ENCODE measurements at places on chromosomes 16 and 17. TPM values are rescaled to one million over a fixed set of nuclear protein-coding genes. Genes with fewer than 3 reads are reported as not detected.

- DNase-seq = peak; percentile 30
Measured at GRCh38 chr16:56547120-56547948, 17.5 kb upstream of the MT4 start.

ZNF205 gene
- 20.5 TPM for total RNA-seq

TP53TG3B gene
- total RNA-seq = not detected

UNK gene
- total RNA-seq = 17.2 TPM

- no peak for DNase-seq
Measured at GRCh38 chr17:27985736-27986399, 56.6 kb upstream of the NLK start.

GRCh38 chr17:67063141-67063540 lies 18.8 kb downstream of the CACNG1 start:
- no peak for DNase-seq

BCO1 gene
- 4.3 TPM for total RNA-seq

CCT6B gene
- 1.4 TPM for total RNA-seq

GPRC5C gene
- total RNA-seq = 345 TPM

ARL5C gene
- not detected for total RNA-seq

NUTF2 gene
- 241 TPM for total RNA-seq

DNA sequence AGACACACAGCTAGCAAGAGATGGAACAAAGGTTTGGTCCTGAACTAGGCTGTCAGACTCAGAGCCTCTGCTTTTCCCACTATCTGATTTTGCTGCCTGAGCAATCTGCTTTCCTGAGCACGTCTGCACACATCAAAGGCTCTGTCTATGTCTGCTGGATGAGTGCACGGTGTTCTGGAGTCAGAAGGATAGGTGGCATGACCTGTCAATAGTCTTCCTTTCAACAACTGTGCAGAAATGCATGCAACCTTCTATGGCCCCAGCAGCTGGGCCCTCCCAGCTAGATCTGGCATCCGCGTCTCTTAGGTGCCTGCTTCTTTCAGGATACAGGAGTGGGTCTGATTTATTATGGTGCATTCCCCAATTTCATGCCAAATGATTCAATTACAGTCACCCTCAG lies 138.3 kb downstream of the UTP18 start:
- DNase-seq = no peak

All from renal cortical epithelial cell (primary cell).